ENCODE measurements at places on chromosomes 11 and 22.

DNA sequence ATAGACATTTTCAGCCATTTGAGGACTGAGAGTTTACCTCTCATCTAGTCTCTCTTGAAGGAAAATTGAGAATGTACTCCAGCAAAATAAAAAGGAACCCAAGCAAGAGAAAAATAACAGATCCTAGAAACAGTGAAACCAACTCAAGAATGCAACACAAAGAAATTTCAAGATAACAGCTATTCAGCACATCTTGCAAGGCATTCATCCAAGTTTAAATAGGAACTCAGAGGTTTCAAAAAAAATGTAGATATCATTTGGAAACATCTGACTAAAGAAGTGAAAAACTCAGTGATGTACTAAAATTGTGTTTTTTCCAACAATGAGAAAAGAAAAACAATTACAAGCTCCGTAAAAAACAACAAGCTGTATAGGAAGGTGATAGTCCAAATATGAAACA lies 76.4 kb downstream of the TMEM135 start:
- DNase-seq = no peak

GRCh38 chr22:36405671-36406538 lies 18.1 kb upstream of the MYH9 start:
- no peak for DNase-seq

DNA sequence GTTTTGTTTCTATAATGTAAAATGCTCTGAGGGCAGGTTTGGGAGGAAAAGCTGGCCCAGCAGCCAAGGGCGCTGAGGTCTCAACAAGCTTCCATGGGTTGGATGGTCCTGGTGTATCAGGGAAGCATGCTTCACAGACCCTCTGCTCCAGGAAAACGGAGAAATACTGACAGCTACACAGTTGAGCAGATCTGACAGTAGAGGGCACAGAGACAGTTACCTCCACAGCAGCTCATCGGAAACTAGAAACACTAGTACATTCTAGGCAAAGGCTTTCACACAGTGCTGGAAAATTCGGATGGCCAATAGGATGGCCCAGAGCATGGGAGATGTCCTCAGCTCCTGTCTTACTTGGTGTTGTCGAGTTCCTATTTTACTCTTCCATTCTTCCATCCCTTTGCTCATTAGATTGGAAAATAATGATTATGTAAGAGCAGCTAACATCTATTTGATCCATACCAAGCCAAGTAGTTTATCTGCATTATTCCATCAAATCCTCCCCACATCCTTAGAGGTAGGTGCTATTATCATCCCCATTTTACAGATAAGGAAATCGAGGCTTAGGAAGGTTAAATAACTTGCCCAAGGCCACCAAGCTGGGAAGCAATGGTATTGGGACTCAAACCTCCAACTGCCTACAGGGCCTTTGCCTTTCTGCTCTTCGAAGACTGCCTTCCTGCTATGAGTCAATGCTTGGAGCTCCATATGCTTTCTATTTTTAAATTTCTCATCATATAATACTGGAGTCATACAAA lies 28.3 kb downstream of the LMO2 start:
- DNase-seq = no peak

- no peak for DNase-seq
Measured at GRCh38 chr22:29275167-29275566, 7.1 kb downstream of the EWSR1 start.

Measured in anterior cingulate cortex (tissue), 58 donors.